Cerebellar nuclear complex (tissue), 1 donor: ENCODE measurements at places on chromosomes 3 and 15.

- no peak for DNase-seq
Measured at GRCh38 chr3:125010393-125010792, 45.4 kb downstream of the HEG1 start.

- DNase-seq = no peak
Measured at GRCh38 chr15:99931703-99932603, 198.7 kb upstream of the LYSMD4 start.

DNA sequence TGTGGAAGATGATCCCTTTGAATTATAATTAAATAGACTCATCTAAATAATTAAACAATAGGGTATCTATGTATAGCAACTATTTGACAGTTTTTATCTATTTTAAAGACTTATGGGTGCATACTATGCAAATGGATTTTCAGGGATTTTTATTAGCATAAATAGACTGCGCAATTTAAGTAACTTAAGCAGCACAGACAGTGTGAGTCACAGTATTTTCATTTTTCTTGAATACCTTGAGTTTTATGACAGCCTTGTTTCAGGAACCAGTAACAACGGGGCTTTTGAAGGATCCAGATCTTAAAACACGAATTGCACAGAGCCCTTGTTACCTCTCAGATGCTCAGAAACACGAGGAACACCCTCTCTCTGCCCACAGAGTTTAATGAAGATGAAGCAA lies 175.5 kb upstream of the CD96 start:
- DNase-seq = no peak

- DNase-seq = no peak
Measured at GRCh38 chr15:78034495-78035191, 42.9 kb downstream of the TBC1D2B start.

DNA sequence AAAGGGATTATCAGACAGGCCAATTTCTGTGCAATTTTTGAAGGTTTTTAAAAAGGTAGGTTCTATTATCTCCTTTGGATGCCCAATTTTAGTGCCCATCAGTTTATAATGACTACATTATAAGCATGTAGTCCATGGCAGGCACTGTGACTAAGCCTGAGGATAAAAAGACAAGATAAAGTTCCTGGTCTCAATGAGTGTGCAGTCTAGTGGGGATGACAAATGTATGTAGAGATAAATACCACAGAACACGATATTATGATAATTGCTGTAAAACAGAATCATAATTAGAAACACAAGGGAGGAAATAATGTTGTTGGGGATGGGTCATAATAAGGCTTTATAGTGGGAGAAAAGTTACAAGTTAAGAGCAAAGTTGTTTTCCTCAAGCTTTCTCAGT lies 163.1 kb downstream of the ZNF385D start:
- DNase-seq = no peak

GRCh38 chr3:176051766-176052165 lies 1145.5 kb downstream of the TBL1XR1 start:
- DNase-seq = no peak

GRCh38 chr3:126307591-126308393 lies 49.4 kb downstream of the KLF15 start:
- no peak for DNase-seq

- DNase-seq = no peak
Measured at GRCh38 chr3:50324351-50325112, 2.0 kb upstream of the HYAL2 start.

DNA sequence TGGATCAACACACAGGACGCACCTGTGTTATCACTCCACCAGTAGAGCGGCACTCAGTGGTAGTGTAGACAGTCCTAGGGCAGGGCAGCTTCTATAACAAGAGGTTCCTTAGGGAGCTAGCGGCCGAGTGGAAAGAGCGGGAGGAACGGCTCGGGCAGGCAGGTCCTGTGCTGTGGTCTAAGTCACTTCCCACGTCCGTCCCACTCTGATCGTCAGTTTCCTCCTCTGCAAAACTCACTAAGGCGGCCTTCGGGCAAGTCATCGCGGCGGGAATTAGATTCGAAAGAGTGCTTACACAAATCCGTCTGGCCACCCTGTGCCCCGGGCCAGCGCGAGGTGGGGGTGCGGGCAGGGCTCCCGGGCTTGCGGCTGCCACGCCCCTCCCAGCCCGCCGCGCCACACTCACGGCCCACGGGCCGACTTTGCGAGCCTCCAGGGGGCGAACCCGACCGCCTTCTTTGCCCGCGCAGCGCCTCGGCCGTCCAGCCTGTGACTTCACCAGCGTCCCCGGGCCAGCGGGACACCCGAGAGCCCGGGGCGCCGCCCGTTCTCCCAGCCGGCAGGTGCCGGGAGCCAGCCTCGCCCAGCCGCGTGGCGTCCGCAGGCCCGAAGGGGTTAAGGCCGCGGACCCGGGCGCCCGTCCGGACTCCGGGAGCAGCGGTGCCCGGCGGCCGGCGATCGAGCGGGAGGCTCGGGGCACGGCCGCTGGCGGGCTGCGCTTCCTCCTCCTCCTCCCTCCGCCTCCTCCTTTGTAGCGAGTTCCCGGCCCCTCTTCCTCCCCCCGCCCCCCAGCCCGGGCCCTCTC lies 416 bp upstream of the CORO2B start:
- no peak for DNase-seq

DNA sequence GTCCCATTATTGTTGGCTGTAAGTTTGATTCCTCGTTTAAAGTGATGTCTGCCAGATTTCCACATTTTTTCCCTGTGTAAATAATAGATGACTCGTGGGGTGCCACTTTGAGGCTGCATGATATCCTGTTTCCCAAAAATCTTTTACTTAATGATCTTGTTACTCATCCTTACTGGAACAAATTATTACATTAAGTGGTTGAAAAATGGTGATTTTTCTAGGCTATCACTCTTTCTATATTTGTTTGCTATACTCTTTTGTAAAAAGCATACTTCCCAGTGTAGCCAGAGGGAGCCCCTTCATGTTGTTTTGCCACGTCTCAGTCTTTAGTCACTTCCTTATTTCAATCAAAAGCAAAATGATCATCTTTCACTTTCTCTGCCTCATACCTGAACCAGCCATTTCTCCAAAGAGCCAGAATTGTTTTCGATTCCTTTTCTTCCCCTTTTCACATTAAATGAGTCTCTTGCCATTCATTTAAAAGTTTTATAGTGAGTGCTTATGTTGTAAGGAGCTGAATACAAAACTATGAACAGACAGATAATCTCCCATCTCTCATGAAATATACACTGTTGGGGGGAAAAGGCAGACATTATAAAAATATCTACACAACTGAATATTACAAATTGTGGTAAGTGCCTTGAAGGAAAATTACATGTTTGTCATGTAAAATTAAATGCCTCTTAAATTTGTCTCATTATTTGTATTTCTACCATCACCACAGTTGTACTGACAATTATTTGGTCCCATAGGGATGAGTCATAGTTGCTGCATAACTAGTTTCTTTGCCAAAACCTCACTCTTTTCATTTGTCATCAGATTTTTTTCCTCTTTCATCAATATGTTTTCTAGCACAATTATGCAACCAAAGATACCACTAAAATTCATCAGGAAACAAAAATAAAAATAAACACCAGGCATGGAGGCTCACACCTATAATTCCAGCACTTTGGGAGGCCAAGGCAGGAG lies 41.5 kb downstream of the ADGRG7 start:
- DNase-seq = no peak

DNA sequence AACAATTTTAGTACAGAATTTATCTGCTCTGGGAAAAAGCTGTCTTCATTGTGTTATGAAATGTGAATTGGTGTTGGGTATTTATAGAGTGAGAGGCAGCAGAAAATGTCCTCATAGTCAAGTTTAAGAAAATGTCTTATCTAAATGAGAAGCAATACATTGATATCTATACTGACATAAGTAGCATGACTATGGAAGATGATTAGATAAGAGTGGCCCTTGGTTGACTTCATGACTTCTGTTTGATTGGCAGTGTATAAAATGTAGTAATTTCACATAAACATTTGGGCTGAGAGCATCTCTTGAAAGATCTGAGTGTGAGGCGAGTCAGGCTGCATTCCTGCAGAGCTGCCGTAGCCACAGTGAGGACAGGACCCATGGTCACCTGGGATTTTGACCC lies 19.4 kb downstream of the MCTP2 start:
- no peak for DNase-seq

- DNase-seq = peak; percentile 44
Measured at GRCh38 chr15:70947351-70948335, 55.0 kb downstream of the LRRC49 start.

DNA sequence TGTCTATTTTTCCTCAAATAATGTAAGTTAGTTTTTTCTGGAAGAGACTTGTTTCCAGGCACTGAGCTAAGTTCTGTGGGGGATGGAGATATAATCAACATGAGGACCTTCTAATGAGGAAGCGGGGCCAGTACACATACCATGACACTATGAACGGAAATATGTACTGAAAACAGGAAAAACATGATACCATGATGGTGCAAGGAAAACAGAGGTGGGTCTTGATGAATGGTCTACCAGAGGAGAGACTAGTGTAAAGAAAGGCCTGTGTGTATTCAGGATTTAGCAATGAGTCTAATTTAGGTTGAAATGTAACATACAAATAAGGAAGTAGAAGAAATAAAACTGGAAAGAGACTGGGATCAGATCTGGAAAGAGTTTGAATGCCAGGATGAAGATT lies 38.9 kb upstream of the TPRG1 start:
- DNase-seq = no peak

DNA sequence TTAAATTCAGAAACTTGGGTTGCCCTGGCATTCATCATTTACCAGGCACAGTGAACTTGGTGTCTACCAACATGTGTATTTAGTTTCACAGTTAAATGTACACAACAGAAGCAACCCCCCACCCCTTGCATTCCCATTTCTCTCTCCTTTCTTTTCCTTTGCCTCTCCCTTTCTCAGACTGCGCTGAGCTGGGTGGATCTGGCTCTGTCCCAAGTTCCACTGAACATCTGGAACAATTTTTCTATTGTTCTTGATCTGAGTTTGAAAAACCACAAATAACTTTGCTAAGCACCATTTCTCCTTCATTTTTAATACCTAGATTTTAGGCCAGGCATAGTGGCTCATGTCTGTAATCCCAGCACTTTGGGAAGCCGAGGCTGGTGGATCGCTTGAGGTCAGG lies 242.2 kb downstream of the ABHD5 start:
- no peak for DNase-seq

GRCh38 chr3:4047366-4047765 lies 248.1 kb downstream of the LRRN1 start:
- DNase-seq = no peak

GRCh38 chr15:70046679-70047369 lies 50.9 kb downstream of the TLE3 start:
- DNase-seq = no peak
